ENCODE measurements at places on chromosomes 2 and 18.

DNA sequence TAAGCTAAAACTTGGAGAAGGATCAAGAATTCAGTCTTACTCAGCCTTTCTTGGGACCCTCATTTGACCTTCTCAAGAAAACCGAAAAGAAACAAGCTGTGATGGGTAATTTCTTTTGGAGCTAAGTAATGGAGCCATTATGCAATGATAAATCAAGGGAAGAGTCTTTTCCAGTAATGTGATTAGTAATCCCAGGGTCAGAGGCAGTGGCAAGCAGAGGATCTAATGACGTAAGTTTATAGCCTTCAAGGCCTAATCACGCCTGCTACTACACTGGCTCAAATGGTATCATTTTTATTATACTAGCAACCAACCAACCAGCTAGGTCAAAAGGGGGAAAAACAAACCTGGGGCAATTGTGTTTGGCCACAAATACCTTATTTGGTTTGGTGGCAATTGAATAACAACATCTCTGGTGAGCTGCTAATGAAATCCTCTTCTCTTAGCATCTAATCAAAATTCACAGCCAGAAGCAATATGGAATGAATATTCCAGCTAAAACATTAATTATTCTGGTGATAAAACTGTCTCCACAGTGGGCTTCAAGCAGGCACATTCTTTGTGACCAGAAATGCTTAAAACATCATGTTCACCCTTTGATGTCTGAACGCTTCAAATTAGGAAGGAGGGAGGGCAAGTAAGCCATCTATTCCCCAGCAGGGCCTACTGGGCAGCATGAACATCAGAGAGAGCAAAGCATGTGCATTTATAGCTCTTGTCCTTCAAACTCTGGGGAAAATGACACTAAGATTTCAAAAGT, 114.9 kb upstream of the SULT1C3 start:
- peak; percentile 71 for DNase-seq

DNA sequence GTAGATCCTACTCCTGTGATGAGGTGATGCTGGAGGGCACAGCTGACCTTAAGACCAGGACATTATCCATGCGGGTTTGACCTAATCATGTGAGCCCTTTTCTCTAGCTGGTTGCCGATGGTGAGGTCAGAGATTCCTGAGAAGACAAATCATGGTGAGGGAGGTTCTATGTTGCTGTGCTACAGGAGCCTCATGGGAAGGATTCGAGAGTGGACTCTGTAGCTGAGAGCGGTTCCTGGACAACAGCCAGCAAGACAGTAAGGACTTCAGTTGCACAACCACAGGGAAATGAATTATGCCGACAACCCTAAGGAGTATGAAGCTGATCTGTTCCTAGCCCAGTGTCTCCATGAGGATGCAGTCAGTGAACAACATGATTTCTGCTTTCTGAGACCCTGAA, 80.4 kb downstream of the EPB41L3 start:
- no peak for DNase-seq

DNA sequence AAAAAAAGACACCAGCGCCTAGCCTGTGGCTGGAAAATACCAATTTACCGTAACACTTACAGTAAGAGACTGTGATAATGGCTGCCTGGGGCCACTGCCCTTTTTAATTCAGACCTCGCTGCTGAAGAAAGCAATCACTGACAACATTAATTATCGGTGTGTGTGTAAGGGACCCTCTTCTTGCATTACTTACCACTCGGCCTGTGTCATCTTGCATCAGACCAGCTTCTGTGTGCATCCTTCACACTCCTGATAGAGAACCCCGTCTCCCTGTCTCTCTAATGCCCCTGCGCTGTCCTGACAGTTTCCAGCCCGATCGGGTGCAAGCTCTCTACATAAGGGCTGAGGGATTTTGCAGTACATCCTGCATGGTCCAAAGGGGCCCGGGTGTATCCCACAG, 124.4 kb downstream of the ZNF516 start:
- DNase-seq = no peak

DNA sequence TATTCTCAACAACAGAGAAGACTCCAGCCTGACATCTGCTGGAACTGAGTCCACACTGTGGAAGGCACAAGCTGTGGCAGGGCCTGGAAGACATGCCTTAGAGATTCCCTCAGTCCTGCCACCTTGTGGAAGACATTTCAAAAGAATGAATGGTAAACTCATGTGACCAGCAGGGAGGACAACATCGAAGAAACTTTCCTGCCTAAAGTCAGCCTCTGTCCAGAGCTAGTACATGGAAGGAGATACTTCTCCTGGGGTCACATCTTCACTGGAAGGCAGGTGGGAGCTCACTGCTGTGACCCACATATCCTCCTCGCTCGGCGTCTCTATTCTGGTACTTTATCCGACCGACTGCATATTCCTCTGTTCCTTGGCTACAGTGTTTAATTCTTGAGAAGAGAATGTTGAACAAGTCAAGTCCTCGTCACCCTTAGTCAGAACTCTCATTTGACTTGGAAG, 59.5 kb downstream of the PUM2 start:
- DNase-seq = no peak

DNA sequence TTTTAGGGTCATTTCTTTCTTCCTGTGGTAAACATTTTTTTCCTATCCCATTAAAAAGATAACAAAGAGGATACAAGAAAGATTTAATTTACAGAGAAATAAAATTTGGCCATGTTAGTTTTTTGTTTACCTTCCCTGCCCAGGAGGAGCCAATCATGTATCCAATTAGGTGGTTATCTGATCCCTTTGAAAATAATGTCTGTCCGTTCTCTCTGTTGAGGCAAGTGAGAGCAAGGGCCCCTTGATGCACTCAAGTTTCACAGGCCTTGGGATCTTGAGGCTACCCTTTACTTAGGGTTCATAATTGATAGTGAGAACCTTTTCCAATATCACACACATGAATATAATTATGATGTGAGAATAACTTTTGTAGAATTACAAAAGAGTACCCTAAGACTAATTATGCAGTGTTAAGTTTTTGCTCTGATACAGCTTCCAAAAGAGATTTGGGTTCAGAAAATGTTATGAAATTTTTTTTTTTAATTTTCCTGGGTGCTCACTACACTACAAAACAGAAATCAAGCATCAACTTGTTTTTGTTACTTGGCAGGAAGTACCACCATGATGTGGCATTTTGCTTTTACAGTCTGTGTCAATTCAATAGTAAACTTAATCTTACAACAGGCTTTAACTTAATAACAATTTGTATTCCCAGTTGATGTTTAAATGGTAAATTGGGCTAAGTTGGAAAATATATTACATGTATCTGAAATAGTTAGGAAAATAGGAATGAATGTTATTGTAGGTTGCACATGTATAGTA, 42.0 kb downstream of the AFTPH start:
- no peak for DNase-seq

DNA sequence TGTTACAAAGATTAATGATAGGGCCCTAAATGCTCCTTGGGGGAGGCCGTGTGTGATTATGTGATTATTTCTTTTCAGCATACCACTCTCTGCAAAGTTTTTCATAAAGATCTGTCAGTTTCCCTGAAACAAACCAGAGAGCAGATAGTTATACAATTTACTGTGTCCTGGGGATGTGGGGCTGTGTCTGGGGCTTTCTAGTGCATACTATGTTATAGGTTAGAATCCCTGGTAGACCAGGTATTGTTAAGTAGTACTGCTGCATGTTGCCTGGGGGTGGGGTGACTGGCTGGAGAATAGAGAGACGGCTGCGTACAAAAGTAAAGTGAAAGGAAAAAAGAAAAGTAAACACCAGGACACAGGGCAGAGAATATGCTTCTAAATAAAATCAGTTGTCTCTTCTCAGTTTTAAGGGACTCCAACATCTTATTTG, 3.3 kb upstream of the CCBE1 start:
- DNase-seq = no peak

- DNase-seq = no peak
These were observed 190.3 kb downstream of the RBM43 start for GRCh38 chr2:151071382-151071781.

- DNase-seq = no peak
These were observed 31.9 kb upstream of the EFR3B start for GRCh38 chr2:25009954-25010353.

Data from spinal cord (tissue), 10 donors.